Fibroblast of upper back skin (primary cell): ENCODE measurements at places on chromosomes 4 and X.
A peak's percentile ranks its signal among the peaks of the same experiment; 100 is the strongest.

- no peak for DNase-seq
Observed at GRCh38 chr4:7672601-7673000, 237.9 kb upstream of the PSAPL1 start.

- DNase-seq, result no peak
Observed at GRCh38 chr4:62487016-62487415, 1286.9 kb downstream of the ADGRL3 start.

- DNase-seq, result no peak
Observed at GRCh38 chr4:131137196-131137595, 2011.9 kb upstream of the PCDH10 start.

DNA sequence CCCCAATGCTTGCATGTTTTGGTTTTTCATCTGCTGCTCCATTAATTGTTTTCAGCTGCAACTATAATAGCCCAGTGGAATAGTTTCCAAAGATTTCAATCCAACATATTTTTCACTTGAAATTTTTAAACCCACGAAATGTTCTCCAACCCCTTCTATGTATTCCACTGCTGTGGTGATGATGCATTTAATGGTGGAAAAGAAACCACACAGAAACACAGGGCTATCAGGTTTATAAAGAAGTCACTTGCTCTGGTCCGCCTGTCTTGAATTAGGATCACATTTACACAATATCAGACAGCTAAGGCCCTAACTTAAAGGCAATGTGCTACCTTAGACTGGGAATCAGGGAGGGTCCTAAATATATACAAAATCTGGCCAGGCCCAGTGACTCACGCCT lies 35.0 kb downstream of the OPHN1 start:
- peak; percentile 44 for DNase-seq

DNA sequence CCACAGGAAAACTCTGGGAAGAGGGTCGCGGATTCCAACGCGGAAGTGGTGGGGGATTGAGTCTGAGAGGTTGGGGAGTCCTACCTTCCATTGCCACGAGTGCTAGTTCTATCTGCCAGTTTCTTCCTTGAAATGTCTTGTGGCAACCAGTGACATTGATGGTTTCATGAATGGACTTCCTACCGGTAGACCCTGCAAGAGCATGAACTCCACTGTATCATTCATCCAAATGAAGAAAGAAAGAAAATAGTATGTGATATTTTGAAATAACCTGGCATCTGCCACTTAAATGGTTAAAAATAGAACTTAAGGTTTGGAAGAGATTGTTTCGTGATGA lies 1.1 kb upstream of the SLC10A7 start:
- DNase-seq, result peak; percentile 3
